ENCODE measurements at places on chromosomes 12 and 14. TPM values are rescaled to one million over a fixed set of nuclear protein-coding genes. Genes with fewer than 3 reads are reported as not detected.

- no peak for DNase-seq
These were observed 210.6 kb upstream of the DIO3 start for GRCh38 chr14:101350691-101351090.

- DNase-seq: no peak
These were observed 42.7 kb upstream of the CRACR2A start for GRCh38 chr12:3795492-3796133.

- DNase-seq: peak; percentile 37
These were observed 15.4 kb downstream of the PXN start for GRCh38 chr12:120249875-120250795.

- no peak for DNase-seq
These were observed 3.3 kb downstream of the NCKAP5L start for GRCh38 chr12:49824895-49825294.

DNA sequence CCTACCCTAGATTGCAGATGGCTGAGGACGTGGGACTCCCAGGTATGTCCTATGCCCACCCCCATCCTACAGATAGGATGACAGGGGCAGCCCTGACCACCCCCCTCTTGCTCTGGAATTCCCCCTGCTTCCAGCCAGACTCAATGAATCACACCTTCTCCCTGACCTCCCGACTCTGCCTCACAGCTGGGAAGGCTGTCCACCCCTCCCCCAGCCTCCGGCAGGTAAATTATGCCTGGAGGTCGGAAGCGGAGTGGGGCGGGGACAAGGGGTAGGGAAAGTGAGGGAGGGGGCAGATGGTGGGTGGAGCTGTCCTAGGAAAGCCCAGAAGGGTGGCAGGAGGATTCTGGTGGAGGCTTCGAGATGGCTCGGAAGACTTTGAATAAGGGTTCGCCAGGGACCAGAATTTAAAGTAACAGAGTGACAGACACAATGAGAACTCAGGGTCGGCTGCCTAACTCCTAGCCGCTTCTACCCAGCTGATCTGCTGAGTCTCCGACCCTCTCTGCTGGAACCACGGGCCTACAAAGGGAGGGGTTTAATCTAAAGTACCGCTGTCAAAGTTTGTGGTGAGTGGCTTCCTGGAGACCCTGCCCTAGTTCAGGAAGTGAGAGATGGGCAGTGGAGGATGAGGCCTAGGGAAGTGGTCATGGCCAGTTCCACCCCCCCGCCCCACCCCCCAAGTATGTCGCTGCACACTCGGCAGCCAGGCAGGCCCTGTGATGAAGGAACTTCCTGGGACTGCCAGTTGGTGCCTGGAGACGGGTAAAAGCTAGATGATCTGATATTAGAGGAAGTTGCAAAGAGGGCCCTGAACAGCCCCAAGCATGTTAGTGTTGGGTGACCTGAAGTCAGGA, 4.2 kb downstream of the PLEKHG3 start:
- peak; percentile 59 for DNase-seq

GRCh38 chr14:104749111-104749649, 3.8 kb upstream of the SIVA1 start:
- no peak for DNase-seq

- DNase-seq: no peak
These were observed 72.1 kb downstream of the PHLDA1 start for GRCh38 chr12:75959506-75959905.

DNA sequence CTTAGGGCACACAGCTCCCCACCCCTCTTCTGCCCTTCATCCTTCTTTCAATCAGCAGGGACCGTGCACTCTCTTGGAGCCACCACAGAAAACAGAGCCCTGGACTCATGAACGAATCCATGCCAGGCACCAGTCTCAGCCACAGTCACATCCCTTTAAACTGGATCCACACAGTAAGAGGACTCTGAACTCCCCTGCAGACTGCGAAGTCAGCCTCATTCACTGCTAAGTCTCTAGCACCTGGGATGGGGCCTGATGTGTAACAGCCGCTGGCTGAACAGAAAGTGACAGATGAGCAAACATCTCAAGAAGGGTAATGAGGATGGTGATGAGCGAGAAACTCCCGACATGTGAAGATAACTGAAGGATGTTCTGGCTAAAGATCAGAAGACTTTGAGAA, 45.8 kb upstream of the IQSEC3 start:
- DNase-seq: no peak

DNA sequence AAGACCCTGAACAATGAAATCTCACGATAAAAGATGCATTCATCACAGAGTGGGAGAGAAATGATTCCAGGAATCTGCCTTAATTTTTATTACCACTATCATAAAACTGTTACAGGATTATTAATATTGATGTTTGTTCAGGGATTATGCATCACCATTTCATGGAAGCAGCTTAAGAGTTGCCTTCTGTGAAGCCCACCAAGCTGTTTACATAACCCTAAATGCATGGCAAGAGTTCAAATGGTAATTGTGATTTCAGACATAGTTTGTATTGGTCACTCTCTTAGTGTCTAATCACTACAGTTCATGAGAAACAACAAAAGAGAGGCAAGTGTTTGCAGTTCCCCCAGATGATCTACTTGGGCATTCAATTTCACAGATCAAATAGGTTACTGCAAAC, 527.7 kb downstream of the RPS29 start:
- DNase-seq: no peak

DNA sequence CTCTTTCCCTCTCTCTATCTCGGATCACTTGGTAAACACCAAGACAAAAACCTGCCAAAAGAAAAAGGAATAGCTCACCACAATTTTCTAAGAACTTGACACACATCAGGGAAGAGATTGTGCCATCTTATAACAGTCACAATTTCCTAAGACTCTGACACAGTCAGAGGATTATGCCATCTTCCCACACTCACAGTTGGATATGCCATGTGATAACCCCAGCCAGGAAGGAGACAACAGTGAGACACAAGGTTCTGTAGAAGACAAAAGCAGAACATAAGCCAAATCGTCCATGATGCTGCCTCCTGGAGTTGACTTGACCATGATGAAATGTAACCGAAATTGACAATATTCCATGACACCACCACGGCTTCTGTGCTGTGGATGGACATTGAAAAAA, 2.8 kb upstream of the CLEC9A start:
- no peak for DNase-seq

DNA sequence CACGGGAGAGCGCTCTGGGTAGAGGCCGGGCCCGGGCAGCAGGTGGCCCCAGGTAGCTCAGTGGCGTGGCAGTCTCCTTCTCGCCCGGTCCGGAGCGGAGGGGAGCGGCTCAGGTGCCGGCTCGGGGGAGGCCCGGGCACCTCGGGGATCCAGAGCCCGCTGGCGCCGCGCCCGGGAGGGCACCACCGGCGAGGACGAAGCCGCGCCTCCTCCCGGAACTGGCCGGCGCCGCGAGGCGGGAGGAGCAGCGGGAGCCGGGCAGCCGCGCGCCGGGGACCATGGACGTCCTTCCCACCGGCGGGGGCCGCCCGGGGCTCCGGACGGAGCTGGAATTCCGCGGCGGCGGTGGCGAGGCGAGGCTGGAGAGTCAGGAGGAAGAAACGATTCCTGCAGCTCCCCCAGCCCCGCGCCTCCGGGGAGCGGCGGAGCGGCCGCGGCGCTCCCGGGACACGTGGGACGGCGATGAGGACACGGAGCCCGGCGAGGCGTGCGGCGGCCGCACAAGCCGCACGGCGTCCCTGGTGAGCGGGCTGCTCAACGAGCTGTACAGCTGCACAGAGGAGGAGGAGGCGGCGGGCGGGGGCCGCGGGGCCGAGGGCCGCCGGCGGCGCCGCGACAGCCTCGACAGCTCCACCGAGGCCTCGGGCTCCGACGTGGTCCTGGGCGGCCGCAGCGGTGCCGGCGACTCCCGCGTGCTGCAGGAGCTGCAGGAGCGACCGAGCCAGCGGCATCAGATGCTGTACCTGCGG, 21.5 kb upstream of the GNS start:
- no peak for DNase-seq

DNA sequence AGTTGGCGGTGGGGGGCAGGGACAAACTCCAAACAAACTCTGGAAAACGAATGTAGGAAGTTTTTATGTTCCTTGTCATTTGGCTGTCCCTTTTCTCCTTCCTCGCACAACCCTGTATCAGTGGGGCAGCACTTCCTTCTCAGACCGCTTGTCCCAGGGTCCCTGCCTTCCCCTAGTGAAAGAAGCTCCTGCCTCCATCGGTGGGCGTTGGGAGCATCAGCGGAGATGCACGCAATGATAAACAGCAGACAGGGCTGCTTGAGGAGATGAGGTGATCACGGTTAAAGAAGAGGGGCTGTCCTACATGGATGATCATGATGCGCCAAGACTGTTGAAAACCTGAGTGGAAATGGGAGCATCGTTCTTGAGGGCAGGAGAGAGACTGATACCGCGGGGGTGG, 620 bp downstream of the C1S start:
- no peak for DNase-seq

- no peak for DNase-seq
These were observed 7.4 kb downstream of the TCP11L2 start for GRCh38 chr12:106309671-106310505.

DNA sequence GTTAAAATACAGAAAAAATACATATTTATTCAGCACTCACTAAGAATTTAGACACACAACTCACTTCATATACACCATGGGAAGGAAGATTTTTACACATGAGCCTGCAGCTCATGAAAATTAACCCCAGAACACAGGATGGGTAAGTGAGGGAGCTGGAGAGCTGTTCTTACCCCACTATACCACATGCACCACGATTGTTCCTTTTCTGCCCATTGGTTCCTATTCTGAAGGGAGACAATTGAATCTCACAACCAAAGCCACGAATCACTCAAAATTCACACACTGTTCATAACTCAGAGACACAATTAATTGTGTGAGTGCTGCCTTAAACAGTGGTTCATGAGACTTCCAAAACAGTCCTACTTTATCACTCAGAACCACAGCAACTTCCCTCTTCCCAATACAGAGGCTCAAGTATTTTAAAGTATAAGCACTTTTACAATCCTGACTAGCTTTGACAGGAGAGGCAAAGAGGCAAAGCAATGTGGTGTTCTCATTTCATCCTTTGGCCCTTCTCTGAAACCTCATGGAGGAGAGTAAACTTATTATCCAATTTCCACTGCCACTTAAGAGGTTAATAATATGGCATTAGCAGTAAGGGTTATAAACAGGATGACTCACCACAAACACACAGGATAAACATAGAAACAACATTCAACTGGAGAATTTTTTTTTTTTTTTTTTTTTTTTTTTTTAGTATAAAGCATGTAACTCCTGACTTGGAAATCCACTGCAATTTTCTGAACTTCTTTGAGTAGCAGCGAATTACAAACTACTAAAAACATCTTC, 59.5 kb downstream of the ITPR2 start:
- DNase-seq: no peak

GRCh38 chr14:101063121-101063520, 159.6 kb upstream of the RTL1 start:
- DNase-seq: no peak

DNA sequence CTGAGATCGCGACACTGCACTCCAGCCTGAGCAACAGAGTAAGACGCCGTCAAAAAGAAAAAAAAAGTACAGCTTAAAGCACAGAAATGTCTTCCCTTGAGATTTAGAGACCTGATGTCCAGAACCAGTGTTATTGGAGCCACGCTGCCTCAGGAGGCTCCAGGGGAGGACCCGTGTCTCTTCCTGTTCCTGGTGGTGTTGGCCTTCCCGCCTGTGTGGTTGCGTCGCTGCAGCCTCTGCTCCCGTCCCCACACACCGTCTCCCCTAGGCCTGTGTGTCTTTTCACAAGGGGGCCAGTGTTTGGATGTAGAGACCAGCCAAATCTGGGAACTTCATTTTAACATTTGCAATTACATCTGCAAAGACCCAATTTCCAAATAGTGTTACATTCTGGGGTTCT, 8.6 kb upstream of the FBRSL1 start:
- DNase-seq: no peak

DNA sequence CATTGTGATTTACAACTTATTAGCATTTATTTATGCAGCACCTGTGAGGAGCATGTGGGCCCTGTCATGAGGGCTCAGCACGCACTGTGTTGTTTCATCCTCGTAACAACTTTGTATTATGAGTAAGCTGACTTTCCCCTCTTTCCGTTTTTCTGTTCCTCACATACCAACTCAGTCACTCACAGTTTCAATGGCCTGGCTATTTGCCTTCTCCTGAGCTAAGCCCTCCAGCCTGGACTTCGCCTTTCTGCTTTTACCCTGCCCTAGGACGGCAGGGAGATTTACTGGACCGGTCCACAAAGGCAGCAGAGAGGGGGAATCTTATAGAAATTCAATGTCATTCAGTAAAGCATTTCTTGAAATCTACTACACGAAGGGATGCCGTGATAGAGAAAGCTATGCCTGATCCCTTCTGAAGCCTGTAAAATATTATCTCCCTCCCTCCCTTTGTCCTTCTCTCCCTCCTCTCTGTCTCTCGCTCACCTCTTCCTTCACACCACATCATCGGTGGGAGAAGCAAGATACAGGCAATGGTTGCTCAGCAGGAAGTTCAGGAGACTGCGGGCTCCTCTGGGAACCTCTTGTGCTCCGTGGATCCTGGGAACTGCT, 219.2 kb upstream of the TBX3 start:
- DNase-seq: no peak

- DNase-seq: no peak
These were observed 134.9 kb upstream of the MAX start for GRCh38 chr14:65237023-65237814.

- no peak for DNase-seq
These were observed 218.8 kb upstream of the RGS6 start for GRCh38 chr14:71713451-71713850.

DNA sequence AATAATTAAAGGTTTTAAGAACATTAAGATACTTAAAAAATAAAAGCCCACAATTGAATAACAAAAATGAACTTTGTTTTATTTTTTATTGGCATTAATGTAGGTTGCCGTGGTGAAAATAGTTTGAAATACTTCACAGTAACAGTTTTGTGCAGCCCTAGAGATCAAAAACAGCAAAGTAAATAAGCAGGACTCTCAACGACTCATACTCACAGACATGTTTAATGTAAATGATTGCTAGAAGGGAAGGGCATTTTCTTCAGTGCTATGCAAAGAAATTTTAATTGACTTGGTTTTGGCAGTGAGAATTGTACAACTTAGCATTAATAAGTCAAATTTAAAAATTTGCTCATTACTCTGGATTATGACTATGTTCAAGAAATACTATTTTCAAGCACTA, 16.0 kb downstream of the TRMT5 start:
- DNase-seq: no peak

GRCh38 chr12:82950356-82950755, 263.6 kb downstream of the TMTC2 start:
- no peak for DNase-seq

TCL1B gene
- not detected for total RNA-seq

HOXC11 gene
- not detected for total RNA-seq

SLC22A17 gene
- total RNA-seq: 3.2 TPM

EID3 gene
- 9.4 TPM for total RNA-seq

OTX2 gene
- not detected for total RNA-seq

GNPNAT1 gene
- total RNA-seq: 34.8 TPM

RAD51B gene
- 25.1 TPM for total RNA-seq

AJUBA gene
- total RNA-seq: 1.5 TPM

DNAI7 gene
- not detected for total RNA-seq

KCNK13 gene
- total RNA-seq: 0.18 TPM

GRIN2B gene
- total RNA-seq: not detected

AKAP3 gene
- total RNA-seq: 0.71 TPM

Data from activated T-helper 2 cell treated with anti-CD3 and anti-CD28 coated beads, Interferon-gamma antibody, Interleukin-2, Interleukin-4, amounts not matched to agents 10 μg/mL and 5 μg/mL and 100 μg/mL, durations not matched to agents 14 hours and 24 hours and 36 hours (primary cell).